ENCODE measurements at places on chromosomes 5 and 9. TPM values are rescaled to one million over a fixed set of nuclear protein-coding genes. Genes with fewer than 3 reads are reported as not detected.

- DNase-seq = no peak
- H3K27ac ChIP-seq = no peak overlapping the region
- H3K4me1 ChIP-seq = no peaks in the 10 kb centered on the region
- no peak overlapping the region for H3K4me3 ChIP-seq
- H3K36me3 ChIP-seq = no peaks in the 10 kb centered on the region
- H3K27me3 ChIP-seq = peaks cover 10% of the 10 kb centered on the region
These were observed 7.7 kb downstream of the RASGEF1C start for GRCh38 chr5:180201051-180201987.

GRCh38 chr5:68380078-68380477 is 164.5 kb downstream of the PIK3R1 start:
- H3K4me3 ChIP-seq = no peak overlapping the region
- H3K4me1 ChIP-seq = peaks cover 28% of the 10 kb centered on the region
- H3K27me3 ChIP-seq = no peaks in the 10 kb centered on the region
- no peaks in the 10 kb centered on the region for H3K36me3 ChIP-seq
- no peak for DNase-seq

GRCh38 chr9:126569036-126569435 is 44.7 kb upstream of the LMX1B start:
- H3K36me3 ChIP-seq = no peaks in the 10 kb centered on the region
- H3K4me3 ChIP-seq = no peak overlapping the region
- no peaks in the 10 kb centered on the region for H3K4me1 ChIP-seq
- H3K27me3 ChIP-seq = peaks cover 42% of the 10 kb centered on the region
- DNase-seq = no peak

DNA sequence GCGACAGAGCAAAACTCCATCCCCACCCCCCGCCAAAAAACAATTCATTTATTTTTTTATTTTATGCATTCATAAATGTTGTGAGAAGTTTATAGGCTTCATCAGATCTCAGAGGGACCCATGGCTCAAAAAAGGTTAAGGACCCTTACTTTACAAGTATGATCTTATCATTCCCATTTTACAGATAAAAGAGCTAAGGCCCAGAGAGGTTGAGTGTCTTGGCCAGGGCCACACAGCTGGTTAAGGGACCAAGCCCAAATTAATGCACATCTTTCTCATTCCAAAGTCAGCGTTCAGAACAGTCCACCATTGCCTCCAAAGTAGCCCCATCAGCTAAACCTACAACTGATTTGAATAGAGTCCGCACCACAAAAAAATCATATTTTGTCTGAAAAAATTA is 67.8 kb downstream of the PPARGC1B start:
- no peak for DNase-seq
- H3K4me3 ChIP-seq = no peak overlapping the region
- no peak overlapping the region for H3K27ac ChIP-seq
- no peaks in the 10 kb centered on the region for H3K36me3 ChIP-seq
- H3K4me1 ChIP-seq = peaks cover 10% of the 10 kb centered on the region

GRCh38 chr5:107950776-107951175 is 280.0 kb upstream of the EFNA5 start:
- H3K36me3 ChIP-seq = no peaks in the 10 kb centered on the region
- no peaks in the 10 kb centered on the region for H3K27me3 ChIP-seq
- H3K4me3 ChIP-seq = no peak overlapping the region
- DNase-seq = no peak

Gene FOXD4L3
- 0.25 TPM for total RNA-seq

Data from mesothelial cell of epicardium (in vitro differentiated cells).